ENCODE measurements at places on chromosomes 1 and 21. TPM values are rescaled to one million over a fixed set of nuclear protein-coding genes. Genes with fewer than 3 reads are reported as not detected.

GRCh38 chr1:241045659-241046058 is 311.3 kb downstream of the RGS7 start:
- no peak overlapping the region for H3K27ac ChIP-seq
- peaks cover 2% of the 10 kb centered on the region for H3K27me3 ChIP-seq
- no peaks in the 10 kb centered on the region for H3K4me1 ChIP-seq
- H3K4me3 ChIP-seq, result no peak overlapping the region

GRCh38 chr1:198701766-198702539 is 63.1 kb downstream of the PTPRC start:
- no peak for DNase-seq
- peaks cover 22% of the 10 kb centered on the region for H3K4me1 ChIP-seq

GRCh38 chr1:228810878-228811711 is 75.8 kb downstream of the RHOU start:
- DNase-seq, result no peak
- H3K27me3 ChIP-seq, result peaks cover 10% of the 10 kb centered on the region
- H3K4me3 ChIP-seq, result no peak overlapping the region
- H3K4me1 ChIP-seq, result peaks cover 6% of the 10 kb centered on the region
- H3K36me3 ChIP-seq, result no peaks in the 10 kb centered on the region

DCST1 gene
- total RNA-seq, result not detected

LCK gene
- total RNA-seq, result not detected

DNA sequence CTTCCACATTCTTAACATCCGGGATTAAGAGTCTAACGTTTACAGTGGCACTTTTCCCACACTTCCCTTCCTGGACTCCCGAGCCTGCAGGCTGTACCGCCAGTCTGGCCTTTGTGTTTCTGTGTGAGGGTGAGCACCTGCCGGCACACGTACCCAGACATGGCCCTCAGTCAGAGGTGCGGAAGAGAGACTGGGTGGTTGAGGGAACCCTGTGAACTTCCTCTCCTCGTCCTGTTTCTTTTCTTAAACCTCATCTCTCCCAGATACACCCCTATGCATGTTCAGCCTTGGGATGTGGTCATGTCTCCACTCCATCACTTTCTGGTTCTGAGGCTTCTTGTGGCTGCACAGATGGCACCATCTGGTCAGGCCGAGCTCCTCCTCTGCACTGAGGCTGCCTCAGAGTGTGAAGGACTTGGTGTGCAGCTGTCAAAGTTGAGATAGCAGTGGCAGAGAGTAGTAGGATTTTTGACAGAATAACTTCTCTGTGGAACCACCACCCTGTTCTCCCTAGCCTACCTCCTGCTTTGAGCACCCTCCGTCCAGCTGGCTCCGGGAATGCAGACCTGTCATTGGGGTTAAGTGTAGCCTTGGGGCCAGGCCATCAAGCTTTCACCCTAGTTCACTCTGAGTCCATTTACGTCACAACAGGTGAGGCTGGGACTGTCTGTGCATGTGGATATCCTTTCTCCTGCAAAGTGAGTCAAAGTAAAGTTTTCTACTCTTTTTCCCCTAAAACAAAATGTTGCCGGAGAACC is 31.4 kb downstream of the VASH2 start:
- DNase-seq, result no peak
- H3K4me1 ChIP-seq, result peaks cover 20% of the 10 kb centered on the region
- no peaks in the 10 kb centered on the region for H3K27me3 ChIP-seq
- peak overlapping the region; percentile 70 for H3K27ac ChIP-seq
